ENCODE measurements at places on chromosomes 7 and 10. TPM values are rescaled to one million over a fixed set of nuclear protein-coding genes. Genes with fewer than 3 reads are reported as not detected.
A peak's percentile ranks its signal among the peaks of the same experiment; 100 is the strongest.

IL15RA gene
- total RNA-seq: 20.7 TPM

- no peak for DNase-seq
Observed at GRCh38 chr7:24545215-24545614, 28.0 kb upstream of the PALS2 start.

GRCh38 chr10:86446987-86447386 lies 74.6 kb downstream of the WAPL start:
- no peak for DNase-seq

DNA sequence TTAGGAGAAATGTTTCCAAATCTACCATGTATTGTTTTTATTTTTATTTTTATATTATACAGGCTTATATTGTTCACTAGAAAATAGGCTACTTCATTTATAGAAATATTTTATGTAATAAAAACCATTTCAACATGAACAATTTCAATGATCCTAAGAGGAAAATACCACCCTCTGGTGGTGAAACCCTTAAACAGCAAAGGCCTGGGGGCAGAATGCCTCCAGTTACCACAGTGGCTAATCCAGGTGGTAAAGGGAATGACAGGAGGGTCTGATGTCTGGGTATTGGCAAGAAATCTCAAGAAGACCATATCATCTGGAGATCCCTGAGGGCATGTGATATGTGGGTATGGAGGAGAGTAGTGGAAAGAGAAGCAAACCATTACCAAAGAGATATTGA lies 19.3 kb downstream of the MACC1 start:
- DNase-seq: no peak

GRCh38 chr7:2032030-2032875 lies 200.5 kb downstream of the MAD1L1 start:
- DNase-seq: peak; percentile 61

VAX1 gene
- not detected for total RNA-seq

LIPJ gene
- 0.21 TPM for total RNA-seq
